Kidney epithelial cell (primary cell): ENCODE measurements at places on chromosomes 7 and 10. TPM values are rescaled to one million over a fixed set of nuclear protein-coding genes. Genes with fewer than 3 reads are reported as not detected.

- no peak for DNase-seq
Measured at GRCh38 chr10:94760586-94761178, 1.8 kb upstream of the CYP2C19 start.

- peak; percentile 51 for DNase-seq
Measured at GRCh38 chr7:41930538-41931262, 227.8 kb upstream of the INHBA start.

GRCh38 chr10:72260239-72260975, 13.3 kb upstream of the DDIT4 start:
- DNase-seq, result no peak

Gene ENTPD1
- 0.17 and 0.34 TPM in 2 replicates for total RNA-seq

Gene SRRM3
- 0.21 TPM in 1 of 2 replicates, not detected in the other for total RNA-seq
